Activated T-cell treated with anti-CD3 and anti-CD28 coated beads, Interleukin-2, amount 50 U/mL, for 72 hours (primary cell): ENCODE measurements at places on chromosomes 12 and 14. TPM values are rescaled to one million over a fixed set of nuclear protein-coding genes. Genes with fewer than 3 reads are reported as not detected.

FGF23 gene
- not detected for total RNA-seq

ANO2 gene
- total RNA-seq, result not detected

PTPRQ gene
- not detected for total RNA-seq

SUOX gene
- 9.9 TPM for total RNA-seq

NCAPD2 gene
- 168 TPM for total RNA-seq

KRT6C gene
- total RNA-seq, result not detected
